Smooth muscle cell of the umbilical artery (primary cell): ENCODE measurements at places on chromosomes 5 and 9. TPM values are rescaled to one million over a fixed set of nuclear protein-coding genes. Genes with fewer than 3 reads are reported as not detected.

Gene PDCD1LG2
- 8.3 and 40.0 TPM in 2 replicates for total RNA-seq

Gene DNM1
- 9.5 and 14.2 TPM in 2 replicates for total RNA-seq

Gene TMEM171
- 1.8 and 4.7 TPM in 2 replicates for total RNA-seq

Gene PAEP
- not detected in 2 replicates for total RNA-seq

Gene CDX1
- total RNA-seq, result not detected in 2 replicates

Gene CXCL14
- total RNA-seq, result 0.97 and 3.6 TPM in 2 replicates

Gene TAF11L10
- total RNA-seq, result not detected in 2 replicates

Gene C9orf153
- total RNA-seq, result 0.30 and 1.1 TPM in 2 replicates

Gene SLC9A3
- total RNA-seq, result 0.30 and 0.65 TPM in 2 replicates

Gene TLE1
- total RNA-seq, result 18.1 and 30.6 TPM in 2 replicates

Gene SHLD3
- 3.9 and 5.0 TPM in 2 replicates for total RNA-seq

Gene CTXN3
- total RNA-seq, result not detected in 2 replicates

Gene ANKRD31
- total RNA-seq, result under 0.01 and 0.14 TPM in 2 replicates

Gene SLC45A2
- total RNA-seq, result under 0.01 TPM in 1 of 2 replicates, not detected in the other

Gene SLC25A48
- total RNA-seq, result not detected in 2 replicates

Gene DAB2IP
- 8.3 and 20.1 TPM in 2 replicates for total RNA-seq

Gene MARCOL
- total RNA-seq, result not detected in 2 replicates

Gene FAM169A
- under 0.01 and 0.74 TPM in 2 replicates for total RNA-seq

Gene C5orf52
- not detected in 2 replicates for total RNA-seq

Gene DDX31
- total RNA-seq, result 13.4 and 20.5 TPM in 2 replicates

Gene SPOCK1
- 587 and 651 TPM in 2 replicates for total RNA-seq

Gene TMEM252
- not detected in 2 replicates for total RNA-seq

Gene SLC34A3
- total RNA-seq, result under 0.01 TPM in 1 of 2 replicates, not detected in the other

Gene SLC38A9
- total RNA-seq, result 31.7 and 49.0 TPM in 2 replicates

Gene CATSPER3
- not detected in 2 replicates for total RNA-seq

Gene ROPN1L
- 0.14 and 0.30 TPM in 2 replicates for total RNA-seq

Gene ACOT12
- 0.23 TPM in 1 of 2 replicates, not detected in the other for total RNA-seq

Gene ANXA2R
- 1.2 and 1.9 TPM in 2 replicates for total RNA-seq

Gene ARL14EPL
- not detected in 2 replicates for total RNA-seq

Gene PCDHGA5
- 0.89 and 0.92 TPM in 2 replicates for total RNA-seq

Gene SAXO1
- 0.05 TPM in 1 of 2 replicates, not detected in the other for total RNA-seq

Gene CD72
- 0.32 and 1.2 TPM in 2 replicates for total RNA-seq

Gene RBM27
- 19.6 and 30.5 TPM in 2 replicates for total RNA-seq

Gene NSUN2
- total RNA-seq, result 46.9 and 97.7 TPM in 2 replicates

Gene CKMT2
- total RNA-seq, result 3.3 and 3.6 TPM in 2 replicates

Gene TMEM174
- not detected in 2 replicates for total RNA-seq

Gene PCDHB9
- total RNA-seq, result 0.18 and 0.30 TPM in 2 replicates

Gene AMBP
- not detected in 2 replicates for total RNA-seq

Gene FBLL1
- 0.30 and 1.1 TPM in 2 replicates for total RNA-seq

Gene GRXCR2
- not detected in 2 replicates for total RNA-seq

Gene ASS1
- total RNA-seq, result 111 and 265 TPM in 2 replicates

Gene CDH12
- not detected in 2 replicates for total RNA-seq

Gene ITGA1
- total RNA-seq, result 107 and 365 TPM in 2 replicates

Gene IL4
- total RNA-seq, result not detected in 2 replicates

Gene PCDHAC2
- total RNA-seq, result 0.30 and 0.32 TPM in 2 replicates

Gene CCNO
- total RNA-seq, result 0.14 TPM in 1 of 2 replicates, not detected in the other

Gene ADRA1B
- total RNA-seq, result under 0.01 and 0.23 TPM in 2 replicates

Gene KIF4B
- total RNA-seq, result 0.09 TPM in 1 of 2 replicates, not detected in the other

Gene CDHR2
- total RNA-seq, result 0.05 TPM in 1 of 2 replicates, not detected in the other

Gene PCDHGA6
- total RNA-seq, result 3.2 and 4.2 TPM in 2 replicates

Gene STC2
- 197 and 487 TPM in 2 replicates for total RNA-seq

Gene SLC6A19
- not detected in 2 replicates for total RNA-seq
